ENCODE measurements at places on chromosomes 2 and 18.
A peak's percentile ranks its signal among the peaks of the same experiment; 100 is the strongest.

GRCh38 chr2:128406736-128407554, 88.3 kb upstream of the HS6ST1 start:
- ATAC-seq: no peak

GRCh38 chr2:23563673-23564614, 179.0 kb downstream of the KLHL29 start:
- peak; percentile 35 for ATAC-seq

- ATAC-seq: no peak
Observed at GRCh38 chr2:139990646-139991335, 1210.6 kb upstream of the NXPH2 start.

DNA sequence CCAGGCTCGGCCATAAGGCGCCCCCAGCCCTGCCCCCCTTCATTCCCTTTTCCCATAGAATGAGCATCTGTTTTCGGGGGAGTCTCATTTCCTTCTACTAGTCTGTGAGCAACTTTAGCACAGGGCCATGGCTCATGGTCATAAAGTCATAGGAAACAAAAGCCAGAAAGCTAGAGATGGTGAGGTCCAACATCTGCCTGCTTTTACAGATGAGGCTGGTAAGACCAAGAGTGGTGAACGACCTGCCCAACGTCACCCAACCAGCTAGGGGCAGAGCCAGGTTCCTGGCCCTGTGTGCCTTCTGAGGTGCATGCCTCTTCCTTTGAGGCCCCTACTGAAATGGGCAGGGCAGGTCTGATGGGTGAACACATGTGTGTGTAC, 212.7 kb downstream of the DYSF start:
- no peak for ATAC-seq

DNA sequence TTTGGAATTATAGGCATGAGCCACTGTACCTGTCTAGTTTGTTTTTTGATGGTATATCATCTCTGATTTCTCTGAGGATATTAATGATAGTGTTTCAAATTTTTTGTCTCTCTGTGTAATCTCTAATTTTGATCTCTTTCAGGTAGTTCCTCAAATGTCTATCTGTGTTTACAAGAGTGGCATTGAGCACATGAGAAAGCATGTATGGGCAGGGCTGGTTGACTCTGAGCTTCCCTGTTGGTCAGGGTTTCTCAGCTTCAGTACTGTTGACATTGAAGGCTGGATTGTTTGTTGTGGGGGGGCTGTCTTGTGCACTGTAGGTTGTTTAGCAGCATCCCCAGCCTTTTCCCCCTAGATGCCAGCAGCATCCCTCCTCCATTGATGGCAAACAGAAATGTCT, 79.9 kb downstream of the TMEM247 start:
- no peak for ATAC-seq

GRCh38 chr2:233329489-233330135, 22.0 kb downstream of the SAG start:
- ATAC-seq: peak; percentile 47

GRCh38 chr2:17867133-17867532, 11.3 kb upstream of the KCNS3 start:
- no peak for ATAC-seq

DNA sequence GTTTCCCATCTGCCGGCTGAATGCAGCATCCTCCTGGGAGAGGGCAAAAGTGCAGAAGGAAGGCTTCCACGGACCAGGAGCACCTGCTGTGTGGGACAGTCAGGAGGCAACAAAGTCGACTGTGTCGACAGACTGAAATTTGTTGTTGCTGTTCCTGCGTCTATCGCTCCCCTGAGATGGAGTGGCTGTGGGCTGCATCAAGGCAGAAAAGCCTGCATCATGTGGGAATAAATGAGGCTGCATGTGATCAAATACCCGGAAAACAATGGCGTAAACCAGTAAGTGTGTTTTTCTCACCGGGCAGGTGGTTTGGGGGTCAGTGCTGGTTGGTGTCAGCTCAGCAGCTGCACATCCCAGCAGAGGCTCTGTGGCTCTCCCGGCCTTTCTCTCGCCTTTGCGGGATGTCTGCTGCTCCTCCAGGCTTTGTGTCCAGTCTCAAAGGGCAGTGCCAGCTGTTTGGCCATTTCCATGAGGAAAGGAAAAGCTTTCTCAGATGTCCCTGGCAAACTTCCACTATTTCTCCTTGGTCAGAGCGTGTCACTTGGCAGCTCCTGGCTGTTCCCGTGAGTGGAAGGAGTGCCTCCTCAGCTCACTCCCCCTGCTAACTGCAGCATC, 262.4 kb downstream of the NDUFA10 start:
- no peak for ATAC-seq

GRCh38 chr2:35989040-35989439, 366.5 kb upstream of the CRIM1 start:
- ATAC-seq: no peak

GRCh38 chr2:42046819-42047487, 868 bp upstream of the PKDCC start:
- ATAC-seq: peak; percentile 30

- ATAC-seq: no peak
Observed at GRCh38 chr2:165700531-165700930, 93.5 kb downstream of the GALNT3 start.

DNA sequence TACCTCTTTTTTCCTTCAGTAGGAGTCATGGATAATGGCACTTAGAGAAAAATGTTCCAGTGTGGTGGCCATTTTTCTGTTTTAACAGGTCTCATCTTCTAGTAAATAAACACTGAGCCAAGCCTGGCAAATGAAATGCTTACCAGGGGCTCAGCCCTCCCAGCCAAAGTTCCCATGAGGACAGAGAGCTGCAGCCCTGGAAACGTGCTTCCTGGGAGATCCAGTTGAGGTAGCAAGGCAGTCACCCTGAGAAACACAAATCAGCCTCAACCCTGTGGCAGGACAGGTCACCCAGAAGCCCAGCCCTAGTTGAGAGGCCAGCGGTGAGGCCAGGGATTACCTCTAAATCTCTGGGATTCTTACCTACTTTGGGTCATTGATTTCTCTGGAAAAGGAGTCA, 140.1 kb downstream of the LNPK start:
- ATAC-seq: no peak

DNA sequence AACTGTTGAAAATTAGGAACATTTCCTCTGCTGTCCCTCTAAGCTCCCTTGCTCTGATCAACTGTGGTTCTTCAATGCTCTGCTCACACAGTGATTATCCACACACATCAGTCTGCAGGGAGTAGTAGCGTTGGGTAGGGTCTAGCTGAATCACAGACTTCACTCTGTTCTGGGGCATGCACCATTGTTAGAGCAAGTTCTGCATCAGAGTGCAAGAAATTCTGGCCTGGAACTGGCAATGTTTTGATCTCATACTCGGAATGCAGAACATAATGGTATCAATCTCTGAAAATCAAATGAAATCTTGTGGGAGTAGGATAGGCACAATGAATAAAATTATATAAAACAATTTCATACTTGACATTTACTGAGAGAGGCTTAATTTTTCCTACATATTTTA, 55.3 kb downstream of the HRH4 start:
- no peak for ATAC-seq

DNA sequence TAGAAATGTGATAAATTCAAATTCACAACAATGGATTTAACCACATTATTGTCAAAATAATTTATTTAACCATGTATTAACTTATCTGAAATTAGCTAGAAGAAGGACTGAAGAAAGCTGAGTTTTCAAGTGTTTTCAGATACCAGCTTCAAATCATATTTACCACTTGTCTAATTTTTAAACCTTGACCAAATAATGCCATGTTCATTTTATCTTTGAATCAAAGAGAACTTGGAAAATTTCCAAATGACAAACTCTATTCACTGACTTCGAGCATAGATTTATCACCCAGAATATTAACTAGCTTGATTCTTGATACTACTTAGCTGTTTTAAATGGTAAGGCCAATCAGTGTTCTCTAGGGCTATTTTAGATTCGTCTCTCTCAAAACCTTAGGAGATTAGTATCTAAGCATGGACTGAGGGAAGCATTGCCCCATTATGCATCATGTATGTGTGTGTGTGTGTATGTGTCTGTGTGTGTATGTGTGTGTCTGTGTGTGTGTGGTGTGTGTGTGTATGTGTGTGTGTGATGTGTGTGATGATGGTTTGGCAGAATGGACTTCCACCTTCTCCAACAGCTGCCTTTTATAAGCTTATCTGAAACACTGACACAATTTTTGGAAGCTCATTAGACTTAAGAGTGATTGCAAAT, 667.5 kb upstream of the FANCL start:
- ATAC-seq: no peak

- ATAC-seq: no peak
Observed at GRCh38 chr2:136251885-136252585, 134.1 kb upstream of the CXCR4 start.

- ATAC-seq: peak; percentile 71
Observed at GRCh38 chr2:197985029-197985638, 180.7 kb downstream of the PLCL1 start.

- no peak for ATAC-seq
Observed at GRCh38 chr18:3037423-3037915, 24.5 kb upstream of the LPIN2 start.

GRCh38 chr2:45777996-45778719, 126.7 kb downstream of the PRKCE start:
- peak; percentile 42 for ATAC-seq

DNA sequence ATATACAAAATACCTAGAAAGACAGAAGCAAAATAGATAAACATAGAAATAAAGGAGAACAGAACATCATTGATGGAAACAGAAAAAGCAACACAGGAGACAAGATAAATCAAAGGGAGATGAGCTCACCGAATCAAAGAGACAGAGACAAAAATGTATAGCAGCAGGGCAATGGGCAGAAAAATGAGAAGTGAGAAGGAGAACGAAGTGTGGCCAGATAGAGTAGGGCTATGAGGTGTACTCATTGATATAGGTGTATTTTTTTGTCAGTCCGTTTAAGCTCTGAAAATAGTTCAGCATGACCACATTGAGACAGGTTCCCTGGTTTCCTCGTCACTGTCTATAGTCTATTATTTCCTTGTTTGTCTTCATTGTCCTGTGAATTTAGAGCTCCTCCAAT, 55.1 kb downstream of the SP100 start:
- no peak for ATAC-seq

GRCh38 chr2:145141981-145142380, 622.1 kb upstream of the ZEB2 start:
- no peak for ATAC-seq

- no peak for ATAC-seq
Observed at GRCh38 chr2:15838481-15839090, 101.8 kb upstream of the MYCN start.

DNA sequence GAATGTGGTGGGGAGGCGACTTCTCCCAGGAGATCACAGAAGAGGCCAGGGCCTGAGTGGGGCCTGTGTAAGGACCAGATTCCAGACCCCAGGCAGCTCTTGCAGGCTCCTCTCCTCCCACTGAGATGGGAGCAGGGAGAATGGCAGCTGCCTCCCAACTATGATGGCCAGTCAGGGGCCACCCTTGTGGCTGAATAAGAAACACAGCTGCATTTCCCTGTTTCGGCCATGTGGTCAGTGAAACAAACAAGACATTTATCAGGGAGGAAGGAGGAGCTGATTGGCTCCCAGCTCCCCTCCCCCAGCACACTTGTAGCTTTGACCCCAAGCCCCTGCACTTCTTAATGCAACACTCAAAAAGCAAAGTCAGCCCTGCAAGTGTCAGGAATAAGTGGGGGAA, 143.5 kb downstream of the CELF4 start:
- ATAC-seq: no peak

DNA sequence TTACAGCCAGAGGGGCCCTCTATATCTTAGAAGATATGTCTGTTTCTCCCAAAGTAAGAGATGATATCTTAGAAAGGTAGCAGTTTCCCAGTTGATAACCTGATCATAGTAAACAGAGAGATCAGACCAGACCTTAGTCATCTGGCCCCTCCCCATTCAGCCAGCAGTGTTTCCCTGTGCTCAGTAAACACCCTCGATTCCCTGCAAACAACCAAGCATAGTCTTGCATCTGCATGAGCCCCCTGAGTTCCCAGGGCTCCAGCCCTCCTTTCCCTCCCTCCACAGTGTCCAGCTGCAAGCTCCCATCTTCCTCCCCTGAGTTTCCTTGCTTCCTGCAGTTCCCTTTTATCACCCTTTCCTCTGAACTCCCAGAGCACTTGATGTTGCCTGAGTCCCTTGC, 20.3 kb downstream of the NRP2 start:
- no peak for ATAC-seq

- ATAC-seq: no peak
Observed at GRCh38 chr2:238449909-238450417, 23.2 kb downstream of the ASB1 start.

GRCh38 chr2:174325373-174326160, 9.2 kb upstream of the SP9 start:
- no peak for ATAC-seq

GRCh38 chr18:63465059-63465458, 11.7 kb upstream of the SERPINB5 start:
- ATAC-seq: no peak

- ATAC-seq: no peak
Observed at GRCh38 chr2:70005216-70005615, 43.8 kb upstream of the ASPRV1 start.

- ATAC-seq: no peak
Observed at GRCh38 chr2:10019174-10019573, 24.2 kb upstream of the KLF11 start.

GRCh38 chr18:65477455-65477854, 273.4 kb upstream of the CDH7 start:
- ATAC-seq: no peak

GRCh38 chr2:68764806-68765311, 30.2 kb downstream of the ARHGAP25 start:
- peak; percentile 25 for ATAC-seq

GRCh38 chr2:190804182-190804795, 76.3 kb upstream of the GLS start:
- ATAC-seq: peak; percentile 39

- ATAC-seq: no peak
Observed at GRCh38 chr2:38704664-38705063, 38.8 kb downstream of the GALM start.

DNA sequence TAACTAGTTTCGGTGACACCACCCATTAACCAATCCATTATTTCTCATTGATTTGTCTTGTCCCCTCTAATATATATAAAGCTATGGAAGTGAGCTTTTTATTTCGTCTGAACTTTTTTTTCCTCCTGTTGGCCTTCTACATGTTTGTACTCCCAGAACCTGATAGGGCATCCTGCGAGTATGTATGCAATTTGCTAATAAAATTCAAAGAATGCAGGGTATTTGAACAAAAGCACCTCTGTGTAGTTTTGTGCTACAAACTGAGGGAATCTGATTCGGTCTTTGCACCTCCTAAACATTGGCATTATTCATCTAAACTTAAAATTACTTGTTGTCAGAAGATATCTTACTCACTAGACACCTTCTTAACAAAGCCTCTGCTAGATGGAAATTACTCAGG, 242.9 kb upstream of the TMEFF2 start:
- ATAC-seq: no peak

GRCh38 chr2:222837643-222838056, 23.2 kb upstream of the ACSL3 start:
- no peak for ATAC-seq

GRCh38 chr2:106122157-106122556, 71.9 kb downstream of the UXS1 start:
- no peak for ATAC-seq

Data from SK-N-SH treated with all-trans-retinoic acid at 6 μM for 48 hours (cell line).